ENCODE measurements at places on chromosomes 2 and 18.

- no peaks in the 10 kb centered on the region for H3K36me3 ChIP-seq
- H3K4me3 ChIP-seq: no peak overlapping the region
- no peaks in the 10 kb centered on the region for H3K4me1 ChIP-seq
- DNase-seq: no peak
- no peak overlapping the region for H3K27ac ChIP-seq
Observed at GRCh38 chr2:125386074-125386473, 1269.9 kb upstream of the GYPC start.

DNA sequence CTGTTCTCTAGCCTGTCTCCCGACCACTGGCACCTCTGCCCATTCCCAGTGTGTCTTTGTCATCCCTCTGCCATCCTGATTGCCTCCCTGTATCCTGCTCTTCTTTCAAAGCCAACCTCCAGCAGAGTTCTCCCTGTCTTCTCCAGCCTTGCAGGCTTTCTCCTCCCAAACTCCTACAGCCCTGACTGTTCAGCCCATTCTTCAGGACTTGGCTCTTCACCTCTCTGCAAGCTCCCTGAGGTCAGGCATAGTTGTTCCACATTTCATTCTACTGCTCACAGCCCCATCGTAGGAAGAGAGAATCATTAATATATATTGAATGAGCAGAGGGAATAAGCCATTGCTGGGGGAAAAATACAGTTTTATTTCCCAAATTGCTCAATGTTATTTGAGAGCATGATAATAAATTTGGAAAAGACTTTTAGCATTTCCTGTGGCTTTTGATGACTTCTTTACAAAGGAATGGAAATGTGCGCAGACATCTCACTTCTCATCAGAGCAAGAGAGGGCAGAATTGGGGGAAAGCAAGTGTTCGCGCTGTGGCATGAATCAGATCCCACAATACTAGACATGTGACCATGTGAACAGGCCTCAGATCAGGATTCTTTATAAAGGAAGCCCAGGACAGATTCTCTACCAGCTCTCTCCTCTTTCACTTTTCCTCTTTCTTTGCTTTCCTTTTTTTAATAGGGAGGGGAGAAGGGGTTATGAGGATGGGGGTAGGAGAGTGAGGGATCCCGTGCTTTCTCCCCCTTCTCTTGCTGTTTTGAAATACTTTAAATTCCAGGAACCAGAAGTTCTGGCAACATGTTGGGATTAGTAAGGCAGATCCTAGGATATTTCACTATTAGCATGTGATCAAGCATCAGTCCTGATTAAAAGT is 37.4 kb downstream of the EPAS1 start:
- no peaks in the 10 kb centered on the region for H3K27me3 ChIP-seq
- peak overlapping the region; percentile 80 for H3K27ac ChIP-seq
- no peak overlapping the region for H3K4me3 ChIP-seq
- H3K36me3 ChIP-seq: no peaks in the 10 kb centered on the region
- no peak for DNase-seq
- peaks cover 83% of the 10 kb centered on the region for H3K4me1 ChIP-seq

GRCh38 chr2:182611009-182611408 is 105.0 kb upstream of the DNAJC10 start:
- H3K27ac ChIP-seq: no peak overlapping the region
- H3K27me3 ChIP-seq: no peaks in the 10 kb centered on the region
- H3K4me1 ChIP-seq: no peaks in the 10 kb centered on the region
- DNase-seq: no peak
- no peaks in the 10 kb centered on the region for H3K36me3 ChIP-seq

DNA sequence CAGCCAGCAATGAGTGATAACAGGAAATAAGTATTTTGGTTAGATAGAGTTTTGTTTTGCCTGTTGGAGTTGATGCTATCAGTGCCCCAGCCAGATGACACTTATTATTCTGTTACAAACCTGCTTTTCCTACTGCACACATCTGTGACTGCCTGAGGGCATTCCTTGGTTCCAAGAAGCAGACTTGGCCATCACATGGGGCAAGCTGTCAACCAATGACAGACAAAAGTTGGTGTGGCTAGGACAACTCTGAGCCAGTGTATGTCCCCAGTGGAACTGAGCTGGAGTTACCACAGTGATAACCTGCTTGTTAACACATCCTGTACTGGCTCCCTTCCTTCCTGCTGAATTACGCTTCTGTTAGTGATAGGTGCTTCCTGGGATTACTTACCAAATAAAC is 54.5 kb downstream of the FAM171B start:
- H3K36me3 ChIP-seq: no peaks in the 10 kb centered on the region
- no peak for DNase-seq
- no peaks in the 10 kb centered on the region for H3K4me1 ChIP-seq
- H3K27me3 ChIP-seq: no peaks in the 10 kb centered on the region
- H3K4me3 ChIP-seq: no peak overlapping the region
- H3K27ac ChIP-seq: no peak overlapping the region

GRCh38 chr2:218648787-218649100 is 10.7 kb downstream of the ZNF142 start:
- H3K4me3 ChIP-seq: no peak overlapping the region
- no peaks in the 10 kb centered on the region for H3K4me1 ChIP-seq
- DNase-seq: no peak

- H3K36me3 ChIP-seq: no peaks in the 10 kb centered on the region
- no peak overlapping the region for H3K4me3 ChIP-seq
- no peak for DNase-seq
- H3K27me3 ChIP-seq: no peaks in the 10 kb centered on the region
- H3K27ac ChIP-seq: no peak overlapping the region
- no peaks in the 10 kb centered on the region for H3K4me1 ChIP-seq
Observed at GRCh38 chr2:162646794-162647193, 191.8 kb downstream of the KCNH7 start.

- no peak for DNase-seq
- no peak overlapping the region for H3K4me3 ChIP-seq
- H3K27ac ChIP-seq: no peak overlapping the region
- no peaks in the 10 kb centered on the region for H3K36me3 ChIP-seq
- no peaks in the 10 kb centered on the region for H3K4me1 ChIP-seq
Observed at GRCh38 chr2:62071126-62071598, 124.8 kb upstream of the B3GNT2 start.

All from esophagus squamous epithelium (tissue), 5 donors.